ENCODE measurements at places on chromosomes 6 and 20.

- DNase-seq: no peak
These were observed 4.9 kb upstream of the FKBP1A start for GRCh38 chr20:1397710-1398109.

DNA sequence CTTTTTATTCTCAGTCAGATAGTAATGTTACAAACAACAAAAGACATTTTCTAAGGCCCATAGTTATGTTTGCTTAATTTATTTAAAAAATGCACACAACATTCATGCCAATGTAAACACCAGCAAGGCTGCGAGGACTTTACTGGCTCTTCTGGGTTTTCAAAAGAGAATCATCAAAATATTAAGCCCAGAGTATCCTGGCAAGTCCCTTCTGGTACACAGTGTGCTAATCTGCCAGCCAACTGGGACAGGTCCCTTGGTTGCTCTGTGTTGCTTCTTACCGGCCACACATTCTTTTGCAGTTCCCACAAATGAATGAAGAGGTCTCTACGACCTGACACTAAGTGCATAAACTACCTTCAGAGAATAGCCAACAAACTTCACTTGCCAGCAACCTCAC lies 42.6 kb upstream of the SPDEF start:
- no peak for DNase-seq

- no peak for DNase-seq
These were observed 7.2 kb downstream of the HEBP2 start for GRCh38 chr6:138410972-138411880.

DNA sequence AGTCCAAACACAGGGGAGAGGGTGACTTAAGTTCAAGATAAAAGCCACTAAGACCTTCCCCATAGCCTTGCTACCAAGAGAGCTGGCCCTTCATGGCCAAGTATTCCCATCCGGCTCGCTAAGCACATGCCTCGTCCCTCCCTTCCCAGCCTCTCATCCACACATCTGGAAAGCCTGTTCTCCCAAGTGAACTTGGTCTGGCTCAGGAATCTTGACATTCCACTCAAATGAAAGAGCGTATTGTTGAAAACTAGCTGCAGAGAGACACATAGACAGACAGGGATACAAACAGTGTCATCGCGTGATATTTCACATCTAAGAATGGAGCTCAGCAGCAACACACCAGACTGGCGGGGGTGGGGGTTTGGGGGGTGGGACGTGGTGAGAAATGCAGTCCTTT lies 182.8 kb upstream of the FOXQ1 start:
- DNase-seq: no peak

DNA sequence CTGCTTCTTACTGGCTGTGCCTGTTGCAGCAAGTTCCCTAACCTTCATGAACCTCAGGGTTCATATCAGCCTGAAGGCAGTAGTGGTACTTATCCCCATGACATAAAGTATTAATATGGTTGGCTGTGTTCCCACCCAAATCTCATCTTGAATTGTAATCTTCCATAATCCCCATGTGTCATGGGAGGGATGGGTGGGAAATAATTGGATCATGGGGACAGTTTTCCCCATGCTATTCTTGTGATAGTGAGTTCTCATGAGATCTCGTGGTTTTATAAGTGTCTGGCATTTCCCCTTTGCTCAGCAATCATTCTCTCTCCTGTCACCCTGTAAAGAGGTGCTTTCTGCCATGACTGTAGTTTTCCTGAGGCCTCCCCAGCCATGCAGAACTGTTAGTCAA lies 61.8 kb downstream of the FAM229B start:
- DNase-seq: no peak

DNA sequence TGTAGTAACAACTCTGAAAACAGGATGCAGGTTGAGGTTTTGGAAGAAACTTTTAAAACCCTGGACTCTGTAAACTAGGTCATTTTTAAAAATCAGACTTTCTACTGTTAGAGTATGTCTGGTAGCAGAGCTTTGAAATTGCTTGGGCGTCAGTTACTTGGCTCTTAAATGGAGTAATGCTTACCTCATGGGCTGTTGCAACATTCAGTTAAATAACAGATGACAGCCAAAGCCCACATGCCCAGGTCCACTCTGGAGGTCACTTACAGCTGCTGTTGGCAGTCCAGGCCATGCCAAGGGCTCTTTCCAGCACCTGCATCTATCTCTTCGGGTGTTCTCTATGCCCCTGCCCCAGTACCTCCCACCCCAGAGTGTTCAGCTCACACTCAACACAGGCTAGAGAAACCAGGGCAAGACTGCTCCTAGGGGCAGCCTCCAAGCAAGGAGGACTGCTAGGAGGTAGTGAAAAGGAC lies 96.4 kb downstream of the BANF2 start:
- DNase-seq: no peak

All from activated naive CD8-positive, alpha-beta T cell treated with anti-CD3 and anti-CD28 coated beads, Interleukin-2, amount 50 U/mL, for 24 hours (primary cell).